ENCODE measurements at places on chromosomes 7 and 10. TPM values are rescaled to one million over a fixed set of nuclear protein-coding genes. Genes with fewer than 3 reads are reported as not detected.

Gene NOM1
- 8.1 TPM for total RNA-seq

Gene PON3
- 256 TPM for total RNA-seq

Gene MYH16
- total RNA-seq: not detected

Gene ZCCHC24
- total RNA-seq: 7.8 TPM

Gene FZD1
- 3.8 TPM for total RNA-seq

Gene AKR1C4
- total RNA-seq: 154 TPM

Gene PRSS1
- total RNA-seq: not detected

Gene COL13A1
- total RNA-seq: 0.47 TPM

Gene CPED1
- total RNA-seq: 58.0 TPM

Gene SUN3
- total RNA-seq: not detected

Gene CABCOCO1
- total RNA-seq: not detected

Gene PIK3CG
- total RNA-seq: 2.2 TPM

Gene HOXA1
- total RNA-seq: 0.08 TPM

Gene GPNMB
- total RNA-seq: 10.5 TPM

Gene EFCAB10
- total RNA-seq: not detected

Gene NPSR1
- total RNA-seq: not detected

Gene AGK
- 10.2 TPM for total RNA-seq

Gene UCMA
- not detected for total RNA-seq

Gene SEMA3D
- 1.2 TPM for total RNA-seq

Gene AQP1
- total RNA-seq: 76.3 TPM

Gene USP6NL
- total RNA-seq: 14.9 TPM

Gene PRSS37
- total RNA-seq: not detected

Gene NPFFR1
- total RNA-seq: not detected

Gene NME8
- 0.08 TPM for total RNA-seq

Gene TNS3
- 100 TPM for total RNA-seq

Gene EEPD1
- total RNA-seq: 12.3 TPM

Gene LRRC17
- 11.3 TPM for total RNA-seq

Gene C7orf33
- total RNA-seq: not detected

Gene AMPH
- 0.25 TPM for total RNA-seq

Gene ADCYAP1R1
- total RNA-seq: 0.67 TPM

Gene TASOR2
- total RNA-seq: 40.3 TPM

Gene DEPP1
- 33.4 TPM for total RNA-seq

Gene RHBDD2
- 13.6 TPM for total RNA-seq

Gene SPDYE9
- total RNA-seq: not detected

Gene TWIST1
- total RNA-seq: 0.17 TPM

Gene TMEM243
- 4.8 TPM for total RNA-seq

Gene BTAF1
- 26.8 TPM for total RNA-seq

Gene LGI1
- total RNA-seq: not detected

Gene C10orf88
- 8.4 TPM for total RNA-seq

Gene NSMCE4A
- 16.8 TPM for total RNA-seq

Gene CPA5
- total RNA-seq: not detected

Gene GIMAP7
- total RNA-seq: 4.8 TPM

Gene SPDYE1
- not detected for total RNA-seq

Gene C10orf71
- total RNA-seq: not detected

Gene DMTF1
- total RNA-seq: 54.6 TPM

Gene CCDC3
- total RNA-seq: 6.5 TPM

Gene SYNPO2L
- not detected for total RNA-seq

Gene SLC29A4
- 13.9 TPM for total RNA-seq

Gene SCIN
- 0.23 TPM for total RNA-seq

All from liver (tissue), 10 donors.